ENCODE measurements at places on chromosomes 16 and 17.

DNA sequence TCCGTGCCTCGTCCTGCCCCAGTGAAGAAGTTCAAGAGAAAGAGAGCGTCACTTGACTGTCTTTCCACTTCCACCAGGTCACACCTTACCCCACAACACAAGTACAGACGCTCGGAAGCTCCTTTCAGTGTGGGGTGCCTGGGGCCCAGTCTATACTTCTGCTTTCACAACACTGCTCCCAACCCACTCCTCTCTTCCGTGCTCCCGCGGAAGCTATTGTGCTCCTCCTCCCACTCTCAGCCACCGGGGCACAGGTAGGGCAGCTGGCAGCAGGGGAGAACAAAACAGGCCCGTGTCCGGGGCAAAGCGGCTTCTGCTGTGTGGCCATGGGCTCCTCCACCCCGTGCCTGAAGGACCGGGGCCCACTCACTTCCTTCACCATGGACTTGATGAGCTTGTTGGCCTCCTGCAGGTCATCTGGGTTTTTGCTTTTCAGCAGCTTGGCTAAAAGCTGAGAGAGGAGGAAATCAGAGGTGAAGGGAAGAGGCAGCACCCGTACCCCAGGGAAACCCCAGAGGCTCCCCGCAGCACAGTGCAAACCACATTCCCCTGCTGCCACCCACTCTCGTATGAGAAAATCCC is 18.9 kb downstream of the GGA3 start:
- no peak for DNase-seq

- DNase-seq, result no peak
Observed at GRCh38 chr17:80313160-80313829, 52.6 kb downstream of the RNF213 start.

DNA sequence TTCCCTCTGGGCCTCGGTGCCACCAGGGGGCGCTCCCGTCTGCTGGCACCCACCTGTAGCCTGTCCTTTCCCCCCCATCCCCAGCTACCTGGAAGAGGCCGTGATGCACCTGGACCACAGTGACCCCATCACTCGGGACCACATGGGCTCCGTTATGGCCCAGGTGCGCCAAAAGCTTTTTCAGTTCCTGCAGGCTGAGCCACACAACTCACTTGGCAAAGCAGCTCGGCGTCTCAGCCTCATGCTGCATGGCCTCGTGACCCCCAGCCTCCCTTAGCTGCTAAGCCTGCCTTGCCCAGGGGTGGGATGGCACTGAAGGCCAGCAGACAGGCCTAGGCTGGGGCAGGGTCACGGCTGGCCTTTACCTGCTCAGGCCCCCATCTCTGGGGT is 818 bp upstream of the NRN1L start:
- DNase-seq, result no peak

DNA sequence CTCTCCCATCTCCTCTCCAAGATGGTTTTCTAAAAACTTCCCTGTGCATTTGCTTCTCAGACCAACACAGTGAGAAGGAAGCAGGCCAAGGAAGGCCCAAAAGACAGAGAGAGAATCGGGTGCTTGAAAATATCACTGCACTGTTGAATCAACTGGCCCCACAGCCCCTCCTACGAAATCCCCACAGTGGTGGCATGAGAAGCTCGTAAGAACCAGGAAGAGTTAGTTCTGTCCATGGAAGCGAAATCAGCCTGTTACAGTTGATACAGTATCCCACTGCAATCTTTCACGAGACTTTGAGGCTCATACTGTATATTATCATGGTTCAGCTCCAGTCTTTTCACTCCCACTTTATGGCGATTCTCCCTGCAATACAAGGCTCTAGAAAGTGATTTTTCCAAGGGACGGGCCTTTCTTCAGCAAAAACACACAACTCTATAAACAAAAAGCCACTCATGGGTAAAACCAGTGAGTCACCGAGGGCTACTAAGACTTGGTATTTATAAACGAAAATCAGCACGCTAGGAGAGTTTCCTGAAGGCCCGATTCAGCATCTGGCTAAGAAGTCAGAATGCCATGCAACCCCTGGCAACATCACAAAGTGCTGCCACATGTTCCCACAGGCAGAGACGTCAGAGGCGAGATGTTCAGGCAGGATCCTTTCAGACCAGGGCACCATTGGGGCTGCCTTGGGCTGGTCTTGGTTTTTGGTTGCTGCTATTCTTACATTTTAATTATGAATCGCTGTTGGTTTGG is 185.7 kb downstream of the IRX5 start:
- peak; percentile 20 for DNase-seq

- DNase-seq, result peak; percentile 43
Observed at GRCh38 chr17:58317421-58318064, 11.1 kb downstream of the TSPOAP1 start.

DNA sequence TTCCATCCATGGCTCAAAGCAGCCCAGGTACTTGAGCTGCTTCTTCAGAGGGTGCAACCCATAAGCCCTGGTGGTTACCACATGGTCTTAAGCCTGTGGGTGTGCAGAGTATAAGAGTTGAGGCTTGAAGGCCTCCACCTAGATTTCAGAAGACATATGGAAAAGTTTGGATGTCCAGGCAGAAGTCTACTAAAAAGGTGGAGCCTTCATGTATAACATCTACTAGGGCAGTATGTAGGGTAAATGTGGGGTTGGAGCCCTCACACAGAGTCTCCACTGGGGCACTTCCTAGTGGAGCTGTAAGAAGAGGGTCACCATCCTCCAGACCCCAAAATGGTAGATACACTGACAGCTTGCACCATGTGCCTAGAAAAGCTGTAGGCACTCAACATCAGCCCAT is 120.9 kb downstream of the HS3ST3A1 start:
- no peak for DNase-seq

DNA sequence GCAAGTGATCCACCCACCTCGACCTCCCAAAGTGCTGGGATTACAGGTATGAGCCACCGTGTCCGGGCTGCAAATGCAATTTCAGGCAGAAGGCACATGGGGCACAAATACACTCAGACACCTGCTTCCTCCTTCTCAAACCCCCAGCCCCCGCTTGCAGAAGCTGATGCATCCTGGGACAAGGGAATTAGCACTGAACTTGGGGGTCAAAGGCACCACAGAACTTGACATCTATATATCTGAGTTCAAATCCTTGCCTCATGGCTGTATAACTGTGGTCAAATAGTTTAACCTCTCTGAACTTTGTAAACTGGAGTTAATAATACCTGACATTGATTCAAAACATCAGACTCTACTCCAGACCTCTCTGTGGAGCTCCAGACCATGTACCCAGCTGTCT is 4.1 kb upstream of the ARL5C start:
- no peak for DNase-seq

- DNase-seq, result no peak
Observed at GRCh38 chr17:63452962-63453551, 7.0 kb upstream of the CYB561 start.

GRCh38 chr17:28841901-28842281 is 699 bp downstream of the FAM222B start:
- no peak for DNase-seq

DNA sequence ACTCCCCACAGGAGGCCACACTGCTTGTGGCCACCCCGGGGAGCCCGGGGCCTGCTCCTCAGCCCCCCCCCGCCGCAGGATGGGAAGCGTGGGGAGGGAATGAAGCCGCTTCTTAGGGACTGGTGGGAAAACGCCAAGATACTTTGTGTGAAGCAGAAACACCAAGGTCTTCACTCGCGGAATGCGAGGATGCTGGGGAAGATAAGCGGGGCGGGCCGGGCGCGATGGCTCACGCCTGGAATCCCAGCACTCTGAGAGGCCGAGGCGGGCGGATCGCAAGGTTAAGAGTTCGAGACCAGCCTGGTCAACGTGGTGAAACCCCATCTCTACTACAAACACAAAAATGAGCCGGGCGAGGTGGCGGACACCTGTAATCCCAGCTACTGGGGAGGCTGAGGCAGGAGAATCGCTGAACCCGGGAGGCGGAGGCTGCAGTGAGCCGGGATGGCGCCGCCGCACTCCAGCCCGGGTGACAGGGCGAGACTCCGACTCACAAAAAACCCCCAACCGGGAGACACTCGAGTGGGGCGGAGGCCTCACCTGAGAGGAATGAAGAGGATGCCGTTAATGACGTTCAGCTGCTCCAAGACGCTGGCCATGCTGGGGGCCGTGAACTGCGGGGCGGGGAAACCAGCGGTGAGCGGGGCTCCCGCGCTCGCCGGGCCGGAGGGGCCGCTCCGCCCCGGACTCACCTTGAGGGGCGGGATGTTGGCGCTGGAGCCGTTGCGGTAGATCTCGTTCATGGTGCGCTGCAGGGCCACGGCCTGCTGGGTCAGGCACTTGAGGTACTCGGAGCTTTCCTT is 20.3 kb downstream of the CLUH start:
- DNase-seq, result no peak

DNA sequence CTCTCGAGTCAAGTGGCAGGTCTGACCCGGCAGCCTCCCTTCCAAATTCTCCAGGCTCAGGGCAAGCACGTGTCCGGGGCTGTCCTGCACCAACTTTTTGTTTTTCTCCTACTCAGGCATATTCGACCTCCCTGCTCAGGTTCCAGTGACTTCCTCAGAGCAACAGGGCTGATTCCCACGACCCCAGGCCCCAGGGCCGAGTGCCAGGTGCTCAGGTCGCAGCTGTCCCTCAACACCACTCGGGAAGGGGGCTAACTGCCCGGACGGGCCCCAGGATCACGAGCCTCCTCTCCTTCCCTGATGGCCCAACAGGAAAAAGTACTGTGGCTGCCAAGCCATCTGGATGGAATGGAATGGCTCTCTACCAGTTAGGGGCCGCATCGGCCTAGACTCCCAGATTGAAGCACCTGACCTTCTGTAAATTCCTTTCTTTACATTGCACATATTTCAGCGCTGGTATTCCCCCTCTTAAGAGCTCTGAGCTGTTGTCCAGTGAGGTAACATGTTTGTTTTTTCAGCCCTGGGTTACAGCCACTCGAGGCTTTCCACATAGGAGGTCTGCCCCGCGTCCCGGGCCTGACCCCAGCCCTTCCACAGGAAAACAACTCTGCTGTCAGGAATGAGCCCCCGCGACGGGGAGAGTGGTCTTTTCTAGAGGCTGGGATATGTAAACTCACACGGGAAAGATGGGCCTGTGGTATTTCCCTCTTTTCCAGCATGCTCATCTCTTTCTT is 25.0 kb downstream of the NXN start:
- DNase-seq, result peak; percentile 82

DNA sequence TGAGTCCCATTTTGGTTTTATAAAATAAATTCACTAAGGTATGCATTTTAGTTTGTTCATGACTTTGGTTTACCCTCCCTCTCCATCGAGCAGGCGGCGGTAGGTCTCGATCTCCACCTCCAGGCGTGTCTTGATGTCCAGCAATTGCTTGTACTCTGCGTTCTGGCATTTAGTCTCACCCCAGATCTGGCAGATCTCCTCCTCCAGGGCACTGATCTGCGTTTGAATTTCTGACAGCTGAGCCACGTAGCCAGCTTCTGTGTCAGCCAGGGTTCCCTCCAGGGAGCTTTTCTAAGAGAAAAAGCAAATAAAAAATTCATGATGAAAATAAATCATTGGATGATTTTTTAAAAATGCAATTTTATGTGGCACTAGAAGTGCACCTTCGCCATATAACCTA is 4.2 kb downstream of the KRT24 start:
- no peak for DNase-seq

GRCh38 chr17:49932138-49932723 is 36.8 kb upstream of the DLX4 start:
- no peak for DNase-seq

GRCh38 chr17:36463916-36464764 is 22.3 kb upstream of the ZNHIT3 start:
- no peak for DNase-seq

GRCh38 chr17:73550556-73550955 is 93.7 kb downstream of the SDK2 start:
- no peak for DNase-seq

GRCh38 chr17:72529386-72529785 is 408.6 kb downstream of the SOX9 start:
- no peak for DNase-seq

DNA sequence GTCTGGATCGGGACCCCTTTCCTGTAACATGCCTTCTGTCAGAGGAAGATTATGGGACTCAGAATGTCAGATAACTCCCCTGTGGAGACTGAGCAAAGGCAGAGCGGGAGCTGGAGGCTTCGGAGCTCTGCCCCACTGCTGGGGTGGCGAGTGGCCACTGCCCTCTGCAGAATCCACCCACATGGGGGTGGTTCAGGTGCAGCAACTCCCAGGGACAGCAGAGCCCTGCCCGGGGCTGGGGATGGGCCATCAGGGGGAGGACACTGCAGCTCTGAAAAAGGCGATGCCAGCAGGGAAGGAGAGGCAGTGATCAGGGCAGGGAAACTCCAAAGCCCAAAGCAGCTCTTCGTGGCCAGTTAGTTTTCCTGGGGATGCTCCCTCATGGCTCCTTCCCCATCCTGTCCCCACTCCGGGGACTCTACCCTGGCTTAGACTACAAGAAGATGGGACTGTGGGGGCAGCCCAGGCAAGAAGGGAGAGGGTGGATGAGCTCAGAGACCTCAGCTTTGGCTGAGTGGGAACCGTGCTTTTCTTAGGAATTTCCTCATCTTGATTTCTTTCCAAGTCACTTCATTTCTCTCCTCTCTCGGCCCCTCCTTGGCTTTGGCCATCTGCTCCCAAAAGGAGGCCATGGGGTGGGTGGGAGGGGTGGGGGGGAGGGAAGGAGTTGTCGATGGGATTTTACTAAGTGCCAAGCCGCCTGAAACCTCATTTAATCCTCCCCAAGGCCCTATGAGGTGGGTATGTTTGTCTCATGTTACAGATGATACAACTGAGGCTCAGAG is 4.0 kb downstream of the CA4 start:
- no peak for DNase-seq

GRCh38 chr17:43330876-43331639 is 67.7 kb upstream of the ARL4D start:
- no peak for DNase-seq

- no peak for DNase-seq
Observed at GRCh38 chr17:7352503-7352889, 534 bp downstream of the KCTD11 start.

DNA sequence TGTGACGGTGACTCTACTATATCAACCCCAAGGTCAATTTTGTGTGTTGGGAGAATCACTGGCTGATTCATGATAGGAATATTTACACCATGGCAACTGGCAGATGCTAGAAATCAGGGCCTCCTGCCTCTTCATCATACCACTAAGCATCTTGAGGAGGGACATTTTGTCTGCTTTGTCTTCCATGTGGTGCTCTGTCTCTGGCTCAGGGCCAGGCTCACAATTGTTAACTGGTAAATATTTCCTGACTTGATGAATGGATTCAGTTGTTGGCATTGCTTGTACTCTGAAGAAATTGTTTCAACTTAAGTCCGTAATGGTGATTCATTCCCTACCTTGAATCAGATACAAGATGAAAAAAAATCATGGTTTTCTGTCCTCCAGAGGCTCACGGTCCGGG is 292.7 kb downstream of the HAPSTR1 start:
- no peak for DNase-seq

- DNase-seq, result no peak
Observed at GRCh38 chr17:28372945-28373274, 1.4 kb downstream of the SARM1 start.

GRCh38 chr16:79100447-79100846 is 500.1 kb downstream of the MAF start:
- no peak for DNase-seq

GRCh38 chr17:82320956-82321927 is 3.8 kb upstream of the CD7 start:
- DNase-seq, result no peak

- DNase-seq, result no peak
Observed at GRCh38 chr16:27267037-27267677, 1.4 kb downstream of the NSMCE1 start.
